ENCODE measurements at places on chromosomes 4 and X.

DNA sequence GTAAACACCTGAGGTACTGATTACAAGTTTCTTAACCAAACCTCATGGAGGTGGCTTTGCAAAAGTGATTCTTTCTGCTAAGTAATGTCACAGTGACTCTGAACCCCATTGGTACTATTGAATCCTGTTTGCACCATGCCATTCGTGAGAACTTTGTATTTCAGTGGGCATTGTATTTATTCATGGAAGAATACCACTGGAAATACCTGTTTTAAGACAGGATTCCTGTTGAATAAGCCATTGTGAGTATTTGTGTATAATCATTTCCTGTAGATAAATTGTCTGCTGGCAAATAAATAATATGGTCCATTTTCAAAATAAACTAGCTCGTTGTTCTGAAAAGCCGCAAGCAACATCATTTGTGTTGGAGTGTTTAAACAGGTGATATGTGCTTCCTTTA lies 136.4 kb upstream of the GUCY1A1 start:
- no peak for DNase-seq

DNA sequence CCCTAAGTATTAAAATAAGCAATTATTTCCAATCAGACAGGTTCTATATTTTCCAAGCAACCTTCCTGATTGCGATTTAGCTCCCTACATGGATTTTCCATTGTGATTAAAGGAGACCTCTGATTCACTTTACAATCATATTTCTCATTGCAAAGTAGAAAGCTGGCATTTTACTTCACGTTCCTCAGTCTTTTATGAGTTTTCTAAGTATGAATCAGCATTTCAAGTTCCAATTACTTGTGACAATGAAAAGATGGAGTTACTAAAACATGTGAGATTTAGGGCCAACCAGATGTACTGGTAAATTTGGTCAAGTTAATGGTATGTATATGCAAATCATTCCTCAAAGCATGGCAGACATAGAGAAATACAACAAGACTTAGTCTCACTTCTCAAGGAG lies 206.2 kb downstream of the KCNIP4 start:
- no peak for DNase-seq

GRCh38 chr4:150625033-150625432 lies 43.1 kb downstream of the MAB21L2 start:
- no peak for DNase-seq

DNA sequence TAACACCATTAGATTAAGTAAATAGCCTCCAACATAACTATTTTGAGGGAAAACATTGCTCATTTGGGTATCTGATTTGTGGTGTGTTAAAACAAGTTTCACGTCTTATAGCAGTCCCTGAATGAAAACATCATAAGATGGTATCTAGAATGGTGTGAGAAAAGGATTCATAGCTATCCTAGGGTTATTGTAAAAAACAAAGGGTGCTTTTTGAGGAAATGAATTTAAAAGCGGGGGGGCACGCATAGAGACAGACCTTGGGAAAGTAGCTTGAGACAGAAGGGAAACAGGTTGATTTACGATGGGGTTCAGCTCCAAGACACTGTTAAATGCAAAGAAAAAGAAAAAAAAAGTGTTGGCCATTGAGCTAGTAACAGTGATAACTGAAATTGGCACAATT lies 768 bp upstream of the CXCL10 start:
- DNase-seq = no peak

DNA sequence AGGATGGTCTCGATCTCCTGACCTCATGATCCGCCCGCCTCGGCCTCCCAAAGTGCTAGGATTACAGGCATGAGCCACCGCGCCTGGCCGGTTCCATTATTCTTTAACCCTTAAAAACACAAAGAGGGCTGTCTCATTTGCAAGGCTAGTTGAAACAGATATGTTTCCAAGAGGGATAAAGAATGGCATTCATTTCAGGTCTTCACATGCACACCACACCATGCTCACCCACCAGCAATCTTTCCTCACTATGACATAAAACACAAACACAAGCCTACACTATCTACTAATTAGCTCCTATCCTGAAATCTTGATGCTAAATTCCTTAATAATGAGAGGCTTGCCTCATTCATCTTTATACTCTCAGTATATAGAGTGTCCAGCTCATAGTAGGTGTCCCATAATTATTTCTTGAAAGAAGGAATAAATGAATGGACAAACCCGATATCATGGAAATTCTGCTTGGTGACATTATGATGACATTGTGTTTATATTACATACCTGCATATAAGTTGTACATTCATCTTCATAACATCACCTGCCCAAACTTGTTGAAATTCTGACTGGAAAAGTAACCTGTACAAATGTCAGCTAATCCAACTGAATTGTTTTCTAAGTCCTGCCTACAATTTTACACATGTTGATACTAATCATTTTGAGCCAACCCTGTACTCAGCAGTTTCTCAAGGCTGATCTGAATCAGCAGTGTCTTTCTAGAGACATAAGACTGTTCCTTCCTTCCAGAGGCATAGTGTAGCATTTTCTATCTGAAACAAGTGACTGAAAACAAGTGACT lies 408.5 kb downstream of the KLHL13 start:
- no peak for DNase-seq

Data from CD4-positive, alpha-beta T cell treated with Interleukin-15 for 1 hour (primary cell).